Natural killer cell treated with Interleukin-12 subunit alpha and Interleukin-12 subunit beta and Interleukin-15 and Interleukin-18, amount 100 ng/mL, for 72 hours (primary cell): ENCODE measurements at places on chromosomes 5 and 9.

DNA sequence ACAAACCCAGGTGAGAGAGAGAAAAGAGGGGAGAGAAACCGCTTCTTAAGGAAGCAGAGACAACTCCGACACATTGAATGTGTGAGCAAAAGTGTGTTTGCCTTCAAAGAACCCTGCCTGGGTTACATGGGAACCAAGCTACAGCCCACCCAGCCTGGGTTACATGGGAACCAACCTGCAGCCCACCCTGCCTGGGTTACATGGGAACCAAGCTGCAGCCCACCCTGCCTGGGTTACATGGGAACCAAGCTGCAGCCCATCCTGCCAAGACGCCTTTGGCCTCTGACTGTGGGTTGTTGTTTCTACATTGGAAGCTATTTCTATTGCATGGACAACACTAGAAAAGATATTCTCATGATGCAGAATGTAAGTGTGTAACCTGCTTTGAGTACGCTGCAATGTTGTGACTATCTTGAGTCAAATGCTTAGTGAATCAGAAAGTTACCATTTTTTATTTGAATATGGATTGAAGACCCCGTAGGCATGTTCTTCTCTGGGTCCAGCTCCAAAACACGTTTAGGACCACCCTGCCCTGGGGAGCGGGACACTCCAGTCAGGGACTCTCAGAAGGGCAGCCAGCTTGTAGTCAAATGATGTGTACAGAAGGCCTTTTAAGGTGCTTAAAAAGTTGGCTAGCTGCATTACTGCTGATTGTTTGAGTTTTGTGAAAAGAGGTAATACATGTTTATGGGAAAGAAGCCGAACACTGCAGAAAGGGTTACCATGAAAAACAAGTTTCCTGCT is 39.1 kb upstream of the UNC5A start:
- DNase-seq: no peak

- DNase-seq: no peak
Measured at GRCh38 chr9:79610791-79611614, 39.2 kb downstream of the TLE4 start.

DNA sequence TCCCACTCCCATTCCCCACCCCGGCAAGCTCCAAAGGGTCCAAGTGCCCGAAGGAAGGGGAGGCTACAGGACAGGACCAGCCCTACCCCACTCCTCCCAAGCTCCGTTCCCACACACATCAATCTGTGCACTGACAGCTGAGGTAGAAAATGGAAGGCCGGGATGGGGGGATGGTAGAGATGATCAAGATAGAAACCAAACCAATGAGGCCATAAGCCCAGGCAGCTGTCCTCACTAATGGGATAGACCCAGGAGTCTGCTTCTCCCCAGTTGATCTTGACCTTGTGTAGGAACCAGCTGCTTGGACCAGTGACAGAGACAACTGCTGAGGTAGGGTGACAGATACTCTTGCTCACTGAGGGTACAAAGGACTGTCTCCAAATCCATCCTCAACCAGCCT is 38.6 kb downstream of the B4GALT1 start:
- no peak for DNase-seq

DNA sequence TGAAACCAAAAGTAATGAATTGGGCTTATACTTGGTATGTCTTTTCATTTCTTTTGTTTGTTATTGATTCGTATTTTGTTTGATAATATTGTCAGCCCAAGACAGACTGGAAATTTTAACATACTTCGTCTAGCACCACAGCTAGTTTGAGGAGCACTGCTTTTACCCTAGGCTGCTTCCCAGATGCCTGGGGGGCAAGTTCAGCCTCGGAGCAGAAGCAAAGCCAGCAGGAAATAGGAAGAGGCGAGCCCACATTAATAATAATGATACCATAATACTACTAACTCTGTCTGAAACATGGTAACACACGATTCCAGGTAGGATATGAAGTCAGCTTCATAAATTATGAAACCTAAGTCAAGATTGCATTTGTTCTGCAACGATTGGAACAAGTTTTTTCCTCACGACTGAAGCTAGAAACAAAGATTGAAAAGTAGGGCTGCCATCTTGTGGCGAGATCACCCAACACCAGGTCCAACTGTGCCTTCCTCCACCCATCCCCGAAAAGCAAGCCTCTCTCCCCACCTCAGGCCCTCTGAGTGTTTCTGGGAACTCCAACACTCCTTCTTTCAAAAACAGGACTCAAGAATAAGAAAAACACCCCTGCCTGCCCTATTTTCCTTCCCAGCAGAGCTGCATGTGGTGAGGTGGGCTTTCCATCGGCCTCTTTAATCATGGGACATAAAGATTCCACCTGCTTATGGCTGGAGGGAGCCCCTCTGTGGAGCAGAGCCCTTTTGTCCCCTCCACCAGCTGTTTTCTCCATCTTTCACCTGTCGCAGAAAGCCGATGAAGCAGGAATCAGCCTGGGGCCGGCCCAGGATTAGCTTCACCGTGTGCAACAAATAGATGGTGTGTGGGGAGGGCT is 236.4 kb downstream of the CAAP1 start:
- no peak for DNase-seq

DNA sequence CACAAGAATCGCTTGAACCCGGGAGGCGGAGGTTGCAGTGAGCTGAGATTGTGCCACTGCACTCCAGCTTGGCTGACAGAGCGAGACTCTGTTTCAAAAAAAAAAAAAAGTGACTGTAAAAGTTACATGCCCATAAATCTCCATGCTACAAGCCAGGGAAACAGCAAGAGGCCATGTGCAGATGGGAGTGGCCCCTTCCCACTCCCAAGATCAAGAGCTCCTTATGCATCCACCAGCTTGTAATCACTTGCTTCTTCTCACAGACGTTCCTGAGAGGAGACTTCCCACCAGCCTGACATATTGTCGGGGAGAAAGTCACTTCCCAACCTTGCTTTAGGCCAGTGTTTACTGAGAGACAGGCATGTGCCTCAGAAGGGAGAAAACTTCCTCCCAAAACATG is 45.6 kb upstream of the N4BP3 start:
- no peak for DNase-seq

DNA sequence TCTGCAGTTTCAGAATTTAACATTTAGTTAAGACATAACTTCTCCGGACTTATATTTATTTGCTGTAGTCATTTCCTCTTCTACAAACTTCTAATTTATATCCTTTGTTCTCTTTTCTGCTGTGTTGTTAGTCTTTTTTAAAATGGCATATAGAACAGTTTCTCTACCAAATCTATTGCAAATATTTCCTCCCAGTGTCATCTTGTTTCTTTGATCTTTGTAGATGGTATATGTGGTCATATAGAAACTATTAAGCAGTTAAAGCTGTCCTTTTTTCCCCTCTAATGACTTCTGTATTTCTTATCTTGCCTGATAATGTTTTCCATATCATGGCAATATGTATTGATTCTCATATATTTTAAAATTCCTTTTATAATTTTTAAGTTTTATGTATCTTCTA is 264.5 kb downstream of the MCTP1 start:
- no peak for DNase-seq

- no peak for DNase-seq
Measured at GRCh38 chr5:38809388-38810359, 36.1 kb upstream of the OSMR start.

- DNase-seq: no peak
Measured at GRCh38 chr9:112861638-112862555, 28.8 kb downstream of the SLC46A2 start.

GRCh38 chr5:34491251-34491620 is 164.9 kb upstream of the RAI14 start:
- DNase-seq: no peak

- no peak for DNase-seq
Measured at GRCh38 chr9:120038342-120038741, 541.6 kb downstream of the CDK5RAP2 start.

GRCh38 chr9:119667916-119668315 is 298.7 kb upstream of the BRINP1 start:
- DNase-seq: no peak

GRCh38 chr5:2178528-2178927 is 295.8 kb upstream of the IRX4 start:
- DNase-seq: peak; percentile 60

DNA sequence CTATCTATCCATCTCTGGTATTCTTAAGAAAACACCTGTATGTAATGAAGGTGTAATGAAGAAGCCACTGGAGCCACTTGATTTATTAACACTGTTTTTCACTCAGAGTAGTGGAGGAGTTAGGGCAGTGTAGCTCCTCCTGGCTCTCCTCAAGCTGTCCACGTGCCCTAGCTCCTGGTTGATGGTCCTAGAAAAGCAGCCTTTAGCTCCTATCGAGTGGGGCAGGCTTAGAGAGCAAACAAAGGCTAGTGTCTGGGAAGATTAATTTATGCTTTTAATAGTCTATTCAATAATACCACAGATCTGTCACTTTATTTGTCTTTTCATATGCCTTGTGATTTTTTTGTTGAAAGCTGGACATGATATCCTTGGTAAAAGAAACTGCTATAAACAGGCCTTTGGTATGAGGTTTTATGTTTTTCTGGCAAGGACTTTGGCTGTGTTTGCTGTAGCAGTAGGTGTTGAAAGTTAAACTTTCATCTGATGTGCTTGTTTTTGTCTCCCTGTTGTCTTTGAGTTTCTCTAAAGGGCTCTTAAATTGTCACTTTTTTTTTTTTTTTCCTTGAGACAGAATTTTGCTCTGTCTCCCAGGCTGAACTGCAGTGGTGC is 141.1 kb downstream of the GCNT1 start:
- DNase-seq: no peak

GRCh38 chr5:33330426-33330825 is 110.3 kb upstream of the TARS1 start:
- DNase-seq: no peak

- no peak for DNase-seq
Measured at GRCh38 chr5:113266227-113266912, 168.4 kb downstream of the TSSK1B start.

DNA sequence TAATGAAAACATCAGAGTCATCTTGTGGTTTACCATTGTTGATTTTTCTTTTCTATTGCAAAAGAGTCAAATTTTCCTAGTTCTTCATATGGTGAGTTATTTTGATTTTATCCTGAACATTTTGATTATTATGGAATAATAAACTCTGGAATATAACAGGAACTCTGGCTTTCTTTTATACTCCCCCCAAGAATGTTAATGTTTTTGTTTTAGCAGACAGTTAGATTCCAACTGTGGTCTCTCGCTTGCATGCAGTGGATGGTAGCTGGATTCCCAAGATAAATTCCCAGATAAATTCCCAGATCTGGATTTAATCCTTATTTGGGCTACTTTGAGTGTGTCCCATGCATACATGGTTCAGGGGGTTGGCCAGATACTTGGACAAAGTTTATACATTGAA is 109.8 kb downstream of the NSG2 start:
- DNase-seq: no peak

DNA sequence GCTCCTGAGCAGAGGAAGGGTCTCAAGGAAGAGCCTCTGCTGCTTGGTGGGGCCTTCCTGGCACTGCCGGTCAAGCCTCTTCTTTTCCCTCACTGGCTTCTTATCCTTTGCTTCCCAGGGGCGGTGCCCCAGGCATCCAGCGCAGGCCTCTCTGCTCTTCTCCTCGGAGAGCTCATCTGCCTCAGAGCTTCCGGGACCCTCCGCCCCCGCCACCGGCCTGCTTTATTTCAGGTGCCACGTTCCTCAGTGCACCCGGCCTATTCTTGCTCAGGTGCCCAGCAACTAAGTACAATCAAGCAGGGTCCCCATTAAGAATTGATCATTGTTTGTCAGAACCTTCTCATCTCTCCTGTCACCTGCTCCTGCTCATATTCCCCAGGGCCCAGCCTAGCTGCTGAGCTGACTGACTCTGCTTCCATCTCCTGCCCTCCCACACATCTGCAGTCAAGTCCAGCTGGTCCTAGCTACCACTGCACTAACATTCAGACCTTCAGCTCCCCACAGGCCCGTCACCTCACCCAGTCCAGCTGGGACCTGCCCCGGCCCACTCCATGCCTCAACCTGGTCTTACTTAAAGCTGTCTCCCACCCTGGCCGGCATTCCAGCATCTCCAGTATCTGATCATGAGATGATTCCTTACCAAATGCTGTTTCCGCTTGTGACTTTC is 114.3 kb upstream of the BOD1 start:
- DNase-seq: no peak

DNA sequence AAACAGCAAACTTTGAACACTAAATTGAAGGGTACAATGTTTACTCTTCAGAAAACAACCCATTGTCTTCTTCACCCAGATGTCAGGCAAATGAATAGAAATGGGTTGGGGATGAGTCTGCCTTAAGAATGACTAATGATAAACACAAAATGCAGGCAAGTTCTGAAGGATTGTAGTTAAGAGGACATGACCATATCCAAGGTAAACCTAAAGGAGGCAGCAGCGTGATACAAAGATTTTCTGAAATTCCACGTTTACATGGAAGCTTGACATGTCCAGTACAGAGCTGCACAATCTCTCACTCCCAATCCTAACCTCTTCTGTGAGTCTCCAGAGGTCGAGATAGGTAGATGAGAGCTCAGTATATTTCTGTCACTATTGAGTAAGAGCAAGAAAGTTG is 1263.2 kb upstream of the CDH6 start:
- DNase-seq: no peak

- no peak for DNase-seq
Measured at GRCh38 chr9:108617676-108618075, 238.1 kb downstream of the ACTL7B start.

GRCh38 chr9:114945616-114946412 is 15.4 kb upstream of the TNFSF8 start:
- no peak for DNase-seq

DNA sequence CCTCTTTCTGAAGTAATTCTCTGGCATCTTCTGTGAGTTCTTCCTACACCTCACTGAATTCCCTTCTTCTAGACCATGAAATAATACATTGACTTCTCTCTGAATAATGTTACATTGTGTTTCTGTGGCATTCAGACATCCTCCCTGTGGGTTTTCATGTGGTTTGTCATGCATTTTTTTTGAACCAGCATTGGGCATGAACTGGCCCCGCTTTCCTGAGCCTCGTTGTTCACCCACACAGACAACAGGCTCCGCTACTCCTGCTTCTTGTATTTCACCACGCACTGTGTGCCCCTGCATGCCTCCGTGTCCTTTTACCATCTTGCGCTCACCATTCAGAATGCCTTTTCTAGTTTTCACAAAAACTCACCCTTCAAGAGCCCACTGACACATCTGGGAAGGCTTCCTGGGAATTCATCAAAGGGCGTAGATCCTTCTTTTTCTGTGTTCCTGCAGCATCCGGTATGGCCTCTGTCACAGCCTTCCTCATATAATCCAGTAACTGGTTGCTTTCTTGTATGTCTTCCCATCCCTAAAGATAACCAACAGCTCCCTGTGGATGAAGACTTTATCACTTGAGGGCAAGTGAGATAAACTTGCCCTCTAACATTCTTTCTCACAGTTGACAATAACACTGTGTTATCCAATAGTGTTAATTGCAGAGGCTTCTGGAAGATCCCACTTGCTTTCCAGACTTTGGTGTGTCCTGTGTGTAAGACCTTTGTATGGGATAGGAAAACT is 51.5 kb upstream of the ADAMTSL1 start:
- DNase-seq: no peak

DNA sequence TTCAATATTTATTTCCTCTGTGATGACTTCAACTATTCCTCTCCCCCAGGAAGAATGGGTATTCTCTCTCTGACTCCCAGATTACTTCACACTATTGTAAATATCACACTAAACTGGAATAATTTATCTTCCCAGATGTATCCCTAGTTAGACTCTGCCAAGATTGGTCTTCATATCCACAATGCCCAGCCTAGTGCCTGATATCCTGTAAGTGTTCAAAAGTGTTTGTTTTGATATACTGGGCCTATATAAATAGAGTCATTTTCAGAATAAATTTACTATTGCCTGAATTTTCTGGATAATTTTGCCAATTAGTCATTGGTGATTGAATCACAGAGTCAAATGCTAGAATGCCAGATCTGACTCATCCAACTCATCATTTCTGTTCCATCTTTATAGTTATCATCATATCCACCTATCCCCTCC is 143.7 kb upstream of the TNC start:
- DNase-seq: no peak

GRCh38 chr5:149372932-149373331 is 6.2 kb downstream of the IL17B start:
- DNase-seq: no peak
